ENCODE measurements at places on chromosomes 1 and 21.

- no peak for DNase-seq
Measured at GRCh38 chr1:171113382-171113781, 22.7 kb downstream of the FMO3 start.

GRCh38 chr1:228274452-228275178, 66.8 kb downstream of the OBSCN start:
- DNase-seq: no peak

- DNase-seq: no peak
Measured at GRCh38 chr21:29084372-29084771, 10.9 kb upstream of the CCT8 start.

GRCh38 chr1:235250430-235250829, 77.5 kb downstream of the ARID4B start:
- no peak for DNase-seq

- DNase-seq: no peak
Measured at GRCh38 chr1:48654606-48655210, 122.0 kb downstream of the BEND5 start.

- no peak for DNase-seq
Measured at GRCh38 chr1:239717097-239717917, 330.9 kb downstream of the CHRM3 start.

DNA sequence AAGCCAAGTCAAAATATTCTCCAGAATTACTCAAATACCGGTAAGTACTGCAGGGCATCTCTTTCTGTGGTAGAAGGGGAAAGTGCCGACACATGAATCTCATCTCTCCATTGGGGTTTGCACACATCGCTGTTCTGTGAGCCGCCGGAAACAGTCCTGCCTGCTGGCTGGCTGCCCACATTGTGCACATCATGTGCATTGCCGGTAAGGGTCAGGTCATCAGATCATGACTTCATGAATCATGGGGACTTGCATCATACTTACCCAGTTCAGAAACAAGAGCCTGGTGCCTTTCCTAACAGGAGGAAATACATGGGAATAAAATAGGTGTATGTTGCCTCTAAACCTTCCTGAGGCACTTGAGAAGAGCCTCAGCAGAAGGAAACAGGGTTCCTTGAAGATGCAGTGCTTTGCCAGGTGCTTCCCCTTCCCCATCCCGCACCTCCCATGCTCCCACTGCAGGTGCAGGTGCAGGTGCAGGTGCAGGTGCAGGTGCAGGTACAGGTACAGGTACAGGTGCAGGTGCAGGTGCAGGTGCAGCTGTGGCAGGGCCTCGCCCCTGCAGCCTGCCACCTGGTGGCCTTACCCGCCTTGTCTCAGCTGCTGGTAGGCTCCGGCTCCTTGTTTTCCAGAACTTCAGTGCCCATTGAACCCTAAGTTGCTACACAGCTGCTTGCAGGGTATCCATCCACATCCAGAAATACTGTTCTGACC, 26.5 kb downstream of the GPR137B start:
- peak; percentile 67 for DNase-seq

- DNase-seq: peak; percentile 87
Measured at GRCh38 chr1:213374369-213374768, 323.3 kb downstream of the RPS6KC1 start.

DNA sequence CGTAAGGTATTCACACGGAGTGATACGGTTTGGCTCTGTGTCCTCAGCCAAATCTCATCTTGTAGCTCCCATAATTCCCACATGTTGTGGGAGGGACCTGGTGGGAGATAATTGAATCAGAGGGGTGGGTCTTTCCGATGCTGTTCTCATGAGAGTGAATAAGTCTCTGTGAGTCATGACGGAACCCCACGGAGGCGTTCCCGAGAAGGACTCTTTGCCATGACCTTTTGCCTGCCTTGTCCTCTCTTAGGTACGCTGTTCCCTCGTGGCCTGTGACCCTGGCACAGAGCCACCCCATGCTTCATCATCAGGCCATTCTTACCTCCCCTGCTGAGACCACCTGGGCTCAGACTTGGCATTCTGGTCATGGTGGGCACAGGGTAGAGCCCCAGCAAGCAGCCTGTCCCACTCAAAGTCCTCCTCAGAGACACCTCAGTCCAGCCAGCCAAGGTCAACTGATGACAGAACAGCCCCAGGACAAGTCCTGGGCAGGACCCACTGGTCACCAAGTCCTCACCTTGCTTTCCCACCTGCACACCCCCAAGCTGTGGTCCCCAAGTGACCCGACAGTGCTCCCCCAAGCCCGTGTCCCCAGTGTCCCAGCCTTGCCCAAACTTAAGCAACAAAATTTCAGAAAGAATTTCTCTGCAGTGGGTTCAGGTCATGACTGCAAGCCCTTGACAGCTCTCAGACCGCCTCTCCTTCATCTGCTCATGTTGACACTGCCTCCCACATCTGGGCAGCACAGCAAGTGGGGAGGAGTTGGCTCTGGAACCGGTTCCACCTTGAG, 158.4 kb downstream of the ACTL8 start:
- DNase-seq: no peak

DNA sequence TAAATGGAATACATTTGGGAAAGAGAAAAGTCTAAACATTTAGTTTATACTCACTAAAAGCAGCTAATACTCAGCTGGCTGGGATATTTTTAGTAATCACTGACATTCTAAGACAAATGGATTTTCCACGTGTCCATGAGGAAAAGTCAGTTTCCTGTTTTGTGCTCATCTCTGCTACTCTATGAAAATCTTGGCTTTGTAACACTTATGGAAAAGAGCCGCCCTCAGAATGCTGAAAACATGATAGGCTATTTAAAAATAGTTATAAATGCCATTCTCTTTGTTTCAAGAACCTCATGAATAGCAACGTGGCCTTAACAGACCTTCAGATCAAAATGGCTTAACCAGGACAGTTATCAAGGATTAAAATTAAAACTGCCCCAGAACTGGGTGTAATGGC, 29.9 kb downstream of the MRAP start:
- DNase-seq: no peak

DNA sequence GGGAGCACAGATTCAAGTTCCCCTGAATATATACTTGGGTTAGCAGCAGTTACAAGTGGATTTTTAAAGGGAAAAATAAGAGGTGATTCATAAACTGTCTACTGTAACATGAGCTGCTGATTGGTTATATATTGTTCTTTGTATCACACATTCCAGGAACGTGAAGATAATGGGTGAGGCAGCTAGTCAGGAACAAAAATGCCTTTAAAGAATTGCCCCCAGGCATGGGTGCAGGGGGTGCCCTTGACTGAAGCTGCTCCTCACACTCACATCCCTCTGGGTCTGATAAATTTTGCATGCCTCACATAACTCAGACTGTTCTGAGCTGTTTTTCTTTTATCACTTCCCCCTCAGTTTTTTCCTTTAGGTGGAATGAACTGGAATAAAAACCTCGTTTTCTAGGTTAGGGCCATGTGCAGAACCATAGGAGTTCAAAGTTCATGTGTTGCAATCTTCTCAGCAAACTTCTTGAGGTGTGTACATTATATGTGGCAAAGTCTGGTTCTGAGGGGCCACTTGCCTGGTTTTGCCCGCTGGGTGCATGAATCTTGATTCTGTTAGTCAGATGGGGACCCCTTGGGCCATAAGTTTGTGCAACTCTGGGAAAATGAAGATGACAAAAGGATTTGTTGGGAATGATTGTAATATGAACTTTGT, 21.1 kb downstream of the TBX19 start:
- DNase-seq: no peak

DNA sequence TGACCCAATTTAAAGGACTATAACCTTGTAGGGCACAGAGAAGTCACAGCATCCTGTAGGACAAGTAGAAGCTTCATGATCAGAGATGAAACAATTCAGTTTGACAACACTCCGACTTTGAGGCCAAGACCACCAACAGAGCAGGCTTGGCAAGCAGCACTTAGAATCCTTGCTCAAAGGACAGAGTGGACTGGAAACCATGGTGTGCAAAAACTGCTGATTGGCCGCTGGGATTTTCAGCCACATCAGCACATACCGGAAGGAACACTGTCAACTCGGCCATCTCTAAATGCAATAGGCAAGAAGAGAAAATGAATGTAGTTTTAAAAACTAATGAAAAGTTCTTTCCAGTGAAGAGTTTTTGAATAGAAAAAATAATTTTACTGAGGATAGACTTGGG, 92.0 kb upstream of the PRMT6 start:
- DNase-seq: no peak

GRCh38 chr1:54338464-54338863, 67.7 kb downstream of the SSBP3 start:
- DNase-seq: no peak

DNA sequence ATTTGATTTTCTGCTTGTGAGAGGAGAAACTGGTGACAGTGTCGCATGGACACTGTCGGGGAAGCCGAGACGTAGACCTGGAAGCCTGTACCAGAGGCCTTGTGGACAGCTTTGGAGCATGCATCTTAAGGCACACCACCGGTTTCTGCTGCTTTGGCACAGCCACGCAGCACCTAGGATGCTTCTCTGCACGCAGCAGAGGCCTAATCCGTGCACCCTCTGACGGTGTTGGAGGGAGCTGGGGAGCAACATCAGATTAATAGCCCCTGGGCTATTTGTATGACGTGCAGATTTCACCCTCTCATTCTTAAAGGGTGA, 30.3 kb downstream of the TEX35 start:
- peak; percentile 27 for DNase-seq

DNA sequence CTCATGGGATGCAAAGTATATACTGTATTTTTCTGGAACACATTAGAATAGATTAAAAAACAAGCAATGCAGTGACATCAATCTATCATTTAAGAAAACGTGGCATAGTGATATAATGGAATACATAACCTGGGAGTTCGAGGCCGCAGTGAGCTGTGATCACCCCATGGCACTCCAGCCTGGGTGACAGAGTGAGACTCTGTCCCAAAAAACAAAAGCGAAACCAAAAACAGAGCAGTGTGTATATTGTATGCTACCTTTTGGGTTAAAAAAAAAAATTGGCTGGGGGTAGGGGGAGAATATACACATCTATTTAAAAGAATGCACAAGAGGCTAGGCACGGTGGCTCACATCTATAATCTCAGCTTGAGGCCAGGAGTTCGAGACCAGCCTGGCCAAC, 13.5 kb downstream of the SLC2A1 start:
- no peak for DNase-seq

- DNase-seq: no peak
Measured at GRCh38 chr21:17585875-17586450, 26.7 kb downstream of the BTG3 start.

DNA sequence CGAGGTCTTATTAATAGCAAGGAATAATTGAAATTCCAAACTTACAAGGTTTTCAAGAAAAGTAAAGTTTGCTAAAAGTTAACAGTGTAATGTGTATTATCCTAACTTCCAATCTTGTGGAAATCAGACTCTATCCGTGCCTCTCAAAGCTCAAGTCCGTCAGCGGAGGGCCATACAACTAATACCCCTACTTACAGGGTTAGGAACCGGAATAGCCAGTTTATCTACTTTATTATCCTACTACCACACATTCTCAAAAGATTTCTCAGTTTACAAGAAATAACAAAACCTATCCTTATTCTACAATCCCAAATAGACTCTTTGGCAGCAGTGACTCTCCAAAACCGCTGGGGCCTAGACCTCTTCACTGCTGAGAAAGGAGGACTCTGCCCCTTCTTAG, 457.8 kb downstream of the PTPRC start:
- DNase-seq: no peak

GRCh38 chr1:173682184-173682583, 12.5 kb upstream of the ANKRD45 start:
- DNase-seq: no peak

GRCh38 chr1:206110161-206110560, 7.0 kb downstream of the AVPR1B start:
- no peak for DNase-seq

DNA sequence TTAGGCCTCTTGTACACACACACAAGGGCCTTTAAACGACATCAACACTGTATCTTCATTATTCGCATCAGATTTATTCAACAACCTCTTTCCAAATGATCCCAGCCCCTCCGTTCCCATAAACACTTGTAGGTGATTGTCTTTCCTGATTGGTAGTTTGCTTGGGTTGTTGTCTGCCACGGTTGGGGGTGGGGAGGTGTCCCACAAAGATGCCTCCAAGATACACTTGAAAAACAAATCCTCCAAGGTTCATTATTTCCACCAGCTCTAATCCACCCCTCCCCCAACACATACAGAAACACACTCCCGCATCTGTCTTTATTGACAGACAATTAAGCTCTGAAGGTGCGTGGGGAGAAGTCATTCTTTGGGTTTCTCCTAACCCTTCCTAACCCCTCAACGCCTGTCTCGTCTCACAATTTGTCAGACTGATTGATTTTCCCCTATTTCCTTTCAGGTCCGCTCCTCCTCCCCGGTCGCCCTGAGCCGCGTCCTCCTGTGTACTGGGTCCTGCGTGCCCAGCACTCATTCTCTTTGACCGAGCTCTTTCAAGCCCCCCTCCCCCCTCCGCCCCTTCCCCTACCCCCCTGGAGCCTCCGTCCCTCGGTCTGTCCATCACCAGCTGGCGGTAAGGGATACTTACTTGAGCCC, 1.4 kb downstream of the WDR26 start:
- DNase-seq: no peak

GRCh38 chr1:43324810-43325209, 12.8 kb upstream of the MPL start:
- DNase-seq: no peak

GRCh38 chr1:203843435-203843834, 18.0 kb upstream of the SNRPE start:
- no peak for DNase-seq

DNA sequence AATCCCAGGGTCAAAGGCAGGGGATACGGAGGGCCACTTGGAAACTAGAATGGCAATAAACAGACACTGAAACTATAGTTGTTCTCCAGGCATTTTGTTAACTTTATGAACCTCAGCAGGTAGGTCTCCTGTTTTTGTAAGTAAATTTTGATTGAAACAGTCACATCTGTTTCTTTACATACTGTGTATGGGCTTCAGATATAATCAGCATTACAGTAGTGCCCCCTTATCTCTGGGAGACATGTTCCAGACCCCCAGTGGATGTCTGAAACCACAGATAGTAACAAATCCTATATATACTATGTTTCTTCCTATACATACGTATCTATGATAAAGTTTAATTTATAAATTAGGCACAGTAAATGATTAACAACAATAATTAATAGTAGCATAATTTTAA, 11.5 kb downstream of the STIL start:
- DNase-seq: no peak

DNA sequence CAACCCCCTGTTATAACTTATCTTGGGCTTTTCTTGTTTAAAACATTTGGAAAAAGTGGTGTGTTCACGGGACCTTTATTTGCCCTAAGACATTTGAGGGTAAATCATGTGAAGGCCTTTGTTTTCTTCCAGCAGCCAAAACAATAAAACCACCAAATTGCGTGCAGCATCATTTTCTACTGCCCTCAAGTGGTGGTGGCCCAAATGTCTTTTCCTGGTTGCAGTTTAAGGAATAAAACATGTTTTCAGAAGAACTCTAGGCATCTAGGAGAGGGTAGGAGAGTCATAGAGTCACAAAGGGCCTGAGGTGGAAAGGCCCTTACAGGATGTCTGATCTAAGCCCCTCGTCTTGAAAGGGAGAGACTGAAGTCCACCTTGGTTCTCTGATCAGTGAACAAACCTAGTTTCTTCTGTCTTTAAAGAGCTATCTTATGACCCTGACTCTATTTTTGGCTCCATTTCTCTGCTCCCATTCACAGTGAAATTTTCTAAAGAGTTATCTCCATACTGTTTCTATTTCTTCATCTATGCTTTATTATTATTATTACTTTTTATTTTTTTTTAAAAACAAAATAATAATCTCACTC, 16.0 kb upstream of the EPS15 start:
- peak; percentile 30 for DNase-seq
